ENCODE measurements at places on chromosomes 16 and 17. TPM values are rescaled to one million over a fixed set of nuclear protein-coding genes. Genes with fewer than 3 reads are reported as not detected.

TUBB3 gene
- total RNA-seq = 0.54 TPM

CDH11 gene
- total RNA-seq = 24.1 TPM

GH1 gene
- total RNA-seq = not detected

PLD6 gene
- total RNA-seq = 1.3 TPM

ZP2 gene
- not detected for total RNA-seq

CCL14 gene
- total RNA-seq = 43.0 TPM

ZNF597 gene
- 3.0 TPM for total RNA-seq

NPIPB13 gene
- total RNA-seq = 2.1 TPM

KIF18B gene
- total RNA-seq = 0.34 TPM

WNK4 gene
- total RNA-seq = 0.13 TPM

ESRP2 gene
- total RNA-seq = 86.9 TPM

SMPD3 gene
- total RNA-seq = 1.3 TPM

NPIPA2 gene
- not detected for total RNA-seq

SHISA9 gene
- total RNA-seq = 0.29 TPM

CA5A gene
- not detected for total RNA-seq

GPS1 gene
- 164 TPM for total RNA-seq

SP6 gene
- 0.56 TPM for total RNA-seq

USP43 gene
- total RNA-seq = 4.2 TPM

INO80E gene
- total RNA-seq = 45.9 TPM

MYBBP1A gene
- 38.9 TPM for total RNA-seq

HOXB1 gene
- not detected for total RNA-seq

CBX2 gene
- total RNA-seq = 1.0 TPM

TBC1D3K gene
- total RNA-seq = not detected

RNPS1 gene
- total RNA-seq = 139 TPM

MRM3 gene
- 14.6 TPM for total RNA-seq

FA2H gene
- total RNA-seq = 1.2 TPM

MT4 gene
- total RNA-seq = not detected

TMEM92 gene
- not detected for total RNA-seq

LGALS9C gene
- not detected for total RNA-seq

FAM222B gene
- total RNA-seq = 14.1 TPM

MYOCD gene
- 0.29 TPM for total RNA-seq

GCGR gene
- not detected for total RNA-seq

CHST6 gene
- total RNA-seq = 0.22 TPM

MLST8 gene
- 95.6 TPM for total RNA-seq

PPL gene
- total RNA-seq = 84.9 TPM

ST6GALNAC2 gene
- 34.1 TPM for total RNA-seq

KRT39 gene
- total RNA-seq = not detected

ZNF764 gene
- total RNA-seq = 11.6 TPM

CMTM2 gene
- total RNA-seq = 1.1 TPM

TEKT1 gene
- not detected for total RNA-seq

TSEN54 gene
- 26.4 TPM for total RNA-seq

CA4 gene
- 23.6 TPM for total RNA-seq

NACA2 gene
- not detected for total RNA-seq

SLC38A8 gene
- total RNA-seq = not detected

CDK10 gene
- total RNA-seq = 109 TPM

SOCS1 gene
- 5.2 TPM for total RNA-seq

CCL16 gene
- not detected for total RNA-seq

GRAP gene
- 19.8 TPM for total RNA-seq

CDH15 gene
- total RNA-seq = not detected

DNASE1L2 gene
- 1.4 TPM for total RNA-seq

SLC16A11 gene
- total RNA-seq = 21.5 TPM

ANKS3 gene
- 25.6 TPM for total RNA-seq

ARHGDIG gene
- not detected for total RNA-seq

MT3 gene
- total RNA-seq = not detected

NOG gene
- 1.1 TPM for total RNA-seq

All from thyroid gland (tissue), 4 donors.